ENCODE measurements at places on chromosomes 2 and 18.

GRCh38 chr2:175372704-175373701 lies 191.5 kb upstream of the ATP5MC3 start:
- DNase-seq, result no peak

DNA sequence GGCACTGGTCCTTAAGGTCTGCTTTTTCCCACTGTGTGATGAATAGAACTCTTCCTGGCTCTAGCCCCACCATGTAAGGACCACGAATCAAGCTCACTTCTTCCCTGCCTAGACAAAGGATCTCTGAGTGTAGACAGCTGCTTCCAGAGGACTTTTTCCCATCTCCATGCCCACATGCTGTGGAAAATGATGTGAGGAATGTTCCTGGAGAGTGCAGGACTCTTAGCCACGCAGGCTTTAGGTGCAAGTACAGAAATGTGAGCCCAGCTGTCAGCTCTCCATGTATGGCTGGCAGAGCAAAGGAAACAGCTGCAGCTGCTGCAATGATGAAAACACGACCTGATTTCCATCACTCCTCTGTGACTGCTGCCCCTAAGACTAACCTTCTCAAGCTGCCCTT lies 35.5 kb downstream of the NXPH2 start:
- DNase-seq, result no peak

DNA sequence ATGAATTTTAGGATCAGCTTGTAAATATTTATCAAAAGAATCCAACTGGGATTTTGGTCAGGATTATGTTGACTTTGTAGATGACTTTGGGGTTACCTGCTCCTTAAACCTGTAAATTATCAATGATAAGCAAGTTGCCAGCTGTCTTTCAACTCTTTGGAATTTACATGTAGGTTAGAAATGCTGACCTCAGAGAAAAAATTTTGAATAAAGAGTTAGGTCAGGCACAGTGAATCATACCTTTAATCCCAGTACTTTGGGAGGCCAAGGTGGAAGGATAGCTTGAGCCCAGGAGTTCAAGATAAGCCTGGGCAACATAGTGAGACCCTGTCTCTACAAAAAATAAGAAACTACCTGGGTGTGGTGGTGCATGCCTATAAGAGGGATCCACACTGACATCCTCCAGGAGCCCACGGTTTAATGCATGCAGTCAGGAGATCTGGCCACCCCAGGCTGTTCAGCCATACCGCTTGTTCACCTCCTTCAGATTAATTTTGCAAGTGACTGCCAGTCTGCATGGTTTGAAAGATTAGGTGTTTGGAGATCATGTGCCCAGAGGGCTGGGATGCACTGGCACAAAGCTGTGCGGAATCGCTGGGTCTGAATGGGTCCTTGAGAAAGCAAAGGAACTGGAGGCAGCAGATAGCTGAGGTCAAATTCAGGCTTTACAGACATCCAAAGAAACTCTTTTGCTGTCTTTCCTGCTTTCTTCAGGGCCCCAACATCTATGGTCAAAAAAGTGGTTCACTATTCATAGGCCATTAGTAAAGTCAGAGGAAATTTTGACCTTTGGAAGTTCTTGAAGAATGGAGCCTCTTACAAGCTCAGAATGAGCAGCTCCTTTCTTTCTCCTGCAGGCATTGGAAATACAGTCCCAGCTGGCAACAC lies 83.4 kb upstream of the TXNDC2 start:
- no peak for DNase-seq

DNA sequence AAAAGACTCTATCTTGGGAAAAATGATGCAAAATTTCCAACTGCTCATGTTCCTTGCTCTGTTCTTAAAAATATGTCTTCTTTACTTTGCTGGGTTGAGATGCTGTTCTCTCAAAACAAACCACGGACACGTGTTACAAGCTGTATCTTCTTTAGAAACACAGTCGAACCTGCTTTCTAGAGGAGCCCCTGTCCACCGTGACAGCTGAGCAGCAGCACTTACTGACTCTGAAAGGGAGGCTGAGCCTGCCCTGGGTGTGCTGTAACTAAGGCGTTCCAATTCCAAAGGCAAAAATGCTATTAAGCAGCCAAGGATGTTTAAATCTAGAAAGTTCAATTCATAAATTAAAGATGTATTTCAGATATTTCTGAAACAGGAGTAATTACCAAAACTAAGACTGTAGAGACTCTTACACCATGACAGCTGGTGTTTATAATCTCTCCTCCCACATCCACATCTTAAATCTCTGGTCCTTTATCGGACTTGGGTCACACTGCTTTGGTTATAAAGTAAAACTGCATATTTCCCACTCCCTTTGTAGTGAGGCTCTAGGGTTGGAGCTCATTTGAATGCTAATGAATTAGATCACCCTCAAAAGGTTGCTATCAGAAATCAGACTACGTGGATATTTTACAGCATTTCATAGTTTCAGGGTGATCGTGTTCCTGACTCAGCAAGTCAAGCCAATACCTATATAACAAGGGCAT lies 281.2 kb upstream of the LYPD1 start:
- DNase-seq, result no peak

DNA sequence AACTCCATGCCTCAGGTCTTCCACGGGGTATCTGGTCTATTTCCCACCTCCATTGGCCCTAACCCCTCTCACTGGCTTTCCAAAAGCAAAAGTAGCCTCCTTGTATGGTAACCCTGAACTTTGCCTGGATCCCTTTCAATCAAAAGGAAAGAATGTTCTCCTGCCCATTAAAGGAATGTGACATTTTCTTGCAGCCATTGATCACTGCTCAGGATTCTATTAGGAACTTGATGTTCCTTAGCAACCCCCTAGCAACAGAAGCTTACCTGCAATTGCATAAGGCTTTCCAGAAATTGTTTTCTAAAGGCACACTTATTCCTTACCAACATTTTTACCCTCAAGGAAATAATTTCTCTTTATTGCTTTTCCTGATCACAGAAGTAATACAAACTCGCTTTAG lies 91.4 kb upstream of the AGAP1 start:
- DNase-seq, result no peak

GRCh38 chr18:765764-766549 lies 46.1 kb downstream of the YES1 start:
- no peak for DNase-seq

- DNase-seq, result no peak
Measured at GRCh38 chr2:15278296-15278695, 282.8 kb downstream of the NBAS start.

- DNase-seq, result no peak
Measured at GRCh38 chr2:178070824-178071223, 1.8 kb downstream of the PDE11A start.

- DNase-seq, result no peak
Measured at GRCh38 chr2:235979753-235980435, 188.3 kb downstream of the GBX2 start.

Data from CD4-positive, alpha-beta T cell treated with Interleukin-10 for 1 hour (primary cell).